ENCODE measurements at places on chromosomes 13 and 19.

DNA sequence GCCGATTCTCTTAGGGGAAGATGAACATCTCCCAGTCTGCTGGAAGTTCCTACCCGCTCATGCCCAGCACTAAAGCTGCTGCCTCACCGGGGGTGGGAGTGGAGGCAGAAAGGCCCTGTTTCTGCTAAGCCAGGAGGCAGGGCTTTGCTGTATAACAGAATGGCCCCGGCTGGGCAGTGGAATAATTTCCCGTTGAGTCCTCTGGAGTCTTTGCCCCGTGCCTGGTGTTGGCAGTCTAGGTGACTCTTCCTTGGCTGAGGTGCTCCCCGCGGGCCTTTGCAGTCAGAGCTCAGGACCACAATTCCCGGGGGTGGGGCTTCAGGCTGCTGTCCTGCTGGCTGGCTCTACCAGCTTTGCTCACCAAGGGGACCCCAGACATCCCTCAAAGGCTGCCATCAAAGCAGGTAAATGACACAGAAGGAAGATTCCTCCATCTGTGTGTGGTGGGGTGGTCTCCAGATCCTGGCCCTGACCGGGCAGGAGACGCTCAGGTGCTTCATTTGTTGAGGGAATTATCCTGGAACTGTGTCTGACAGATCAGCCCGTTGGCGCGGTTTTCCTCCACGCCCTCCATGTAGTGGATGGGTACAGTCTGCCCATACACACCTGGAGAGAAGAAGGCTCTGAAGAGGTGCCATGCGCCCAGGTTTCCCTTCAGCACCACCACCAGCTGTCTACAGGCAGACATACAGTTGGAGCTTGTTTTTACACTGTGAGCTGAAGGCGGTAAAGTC is 209.9 kb downstream of the TEX29 start:
- no peak for DNase-seq

DNA sequence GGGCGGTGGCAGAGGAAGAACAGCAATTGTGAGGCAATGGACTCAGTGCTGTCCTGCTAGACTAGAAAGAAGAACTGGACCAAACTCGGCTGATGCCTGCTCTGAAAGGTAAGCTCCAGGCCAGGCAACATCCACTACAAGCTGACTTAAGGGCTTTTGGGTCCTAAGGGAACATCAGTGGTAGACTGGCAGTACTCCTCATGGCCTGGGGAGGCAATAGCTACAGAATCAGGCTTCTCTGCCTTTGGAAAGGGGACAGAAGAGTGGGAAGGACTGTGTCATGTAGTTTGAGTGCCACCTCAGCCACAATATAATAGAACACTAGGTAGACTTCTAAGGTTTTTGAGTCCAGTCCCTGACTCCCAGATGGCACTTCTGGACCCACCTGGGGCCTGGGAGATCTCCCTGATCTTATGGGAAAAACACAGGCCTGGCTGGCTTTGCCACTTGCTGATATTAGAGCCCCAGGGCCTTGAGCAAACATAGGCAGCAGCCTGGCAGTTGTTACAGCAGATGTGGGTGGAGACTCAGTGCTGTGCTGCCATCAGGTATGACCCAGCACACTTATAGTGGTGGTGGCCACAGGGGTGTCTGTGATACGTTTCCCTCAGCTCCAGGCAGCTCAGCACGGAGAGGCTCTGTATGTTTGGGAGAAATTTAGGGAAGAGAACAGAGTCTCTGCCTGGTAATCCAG is 9.2 kb upstream of the CLC start:
- no peak for DNase-seq

DNA sequence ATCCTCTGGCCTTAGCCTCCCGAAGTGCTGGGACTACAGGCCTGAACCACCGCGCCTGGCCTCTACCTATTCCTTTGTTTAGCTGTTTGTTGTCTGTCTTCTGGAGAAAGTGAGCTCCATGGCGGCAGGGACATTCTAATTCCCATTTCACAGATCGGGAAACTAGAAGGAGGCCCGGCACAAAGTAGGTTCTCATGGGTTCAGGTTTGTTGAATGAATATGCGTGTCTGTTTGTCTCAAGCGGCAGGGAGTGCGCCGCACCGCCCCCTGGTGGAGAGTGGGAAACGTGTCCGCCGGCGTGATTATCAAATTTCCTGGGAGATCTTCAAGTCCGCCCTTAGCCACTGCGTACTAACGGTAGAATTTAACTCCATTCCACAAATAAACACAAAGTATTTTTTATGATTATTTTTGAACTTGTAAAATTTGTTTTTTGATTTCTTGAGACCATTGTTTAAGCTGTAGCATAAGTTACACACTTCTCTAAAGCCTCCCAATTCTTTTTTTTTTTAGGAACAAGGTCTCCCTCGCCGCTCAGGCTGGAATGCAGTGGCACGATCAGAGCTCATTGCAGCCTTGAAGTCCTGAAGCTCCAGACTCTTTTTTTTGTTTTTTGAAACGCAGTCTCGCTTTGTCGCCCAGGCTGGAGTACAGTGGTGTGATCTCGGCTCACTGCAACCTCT is 8.9 kb upstream of the CCDC9 start:
- no peak for DNase-seq

DNA sequence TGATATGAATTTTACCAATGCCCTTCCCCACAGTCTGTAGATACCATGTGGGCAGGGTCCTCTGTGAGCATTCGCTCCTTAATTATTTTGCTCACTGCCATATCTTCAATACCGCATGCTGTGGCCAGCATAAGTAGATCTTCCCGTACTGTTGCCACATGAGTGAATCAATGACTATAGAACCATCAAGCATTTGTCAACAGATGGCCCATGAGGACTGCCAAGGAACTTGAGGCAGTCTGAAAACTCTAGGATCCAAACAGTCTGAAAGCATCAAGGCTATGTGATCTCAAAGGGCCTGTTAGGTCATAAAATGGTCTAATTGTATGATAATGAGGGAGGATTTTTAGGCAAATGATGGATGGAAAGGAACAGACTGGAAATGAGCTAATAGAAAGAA is 27.4 kb upstream of the GPR12 start:
- DNase-seq: no peak

DNA sequence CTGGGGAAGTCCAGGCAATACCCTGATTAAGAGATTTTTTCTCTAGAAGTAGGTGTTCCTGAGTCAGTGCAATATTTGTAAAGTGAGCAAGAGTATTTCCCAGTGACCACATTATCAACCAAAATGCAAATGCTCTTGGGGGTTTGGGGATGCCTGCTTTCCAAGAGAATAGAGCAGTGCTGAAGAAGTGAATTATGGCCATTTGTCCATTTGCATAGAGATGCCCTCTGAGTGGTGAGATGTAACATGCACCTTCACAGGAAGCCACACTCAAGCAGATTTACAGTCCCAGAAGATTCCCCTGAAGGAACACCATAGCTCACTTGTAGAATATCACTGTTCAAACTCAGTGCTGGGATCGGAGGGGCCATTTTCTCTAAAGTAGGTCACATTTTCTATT is 71.8 kb downstream of the TNFSF11 start:
- no peak for DNase-seq

- DNase-seq: no peak
These were observed 7.6 kb upstream of the HMG20B start for GRCh38 chr19:3565139-3565538.

- DNase-seq: peak; percentile 43
These were observed 249.6 kb downstream of the GPC6 start for GRCh38 chr13:93476175-93476574.

DNA sequence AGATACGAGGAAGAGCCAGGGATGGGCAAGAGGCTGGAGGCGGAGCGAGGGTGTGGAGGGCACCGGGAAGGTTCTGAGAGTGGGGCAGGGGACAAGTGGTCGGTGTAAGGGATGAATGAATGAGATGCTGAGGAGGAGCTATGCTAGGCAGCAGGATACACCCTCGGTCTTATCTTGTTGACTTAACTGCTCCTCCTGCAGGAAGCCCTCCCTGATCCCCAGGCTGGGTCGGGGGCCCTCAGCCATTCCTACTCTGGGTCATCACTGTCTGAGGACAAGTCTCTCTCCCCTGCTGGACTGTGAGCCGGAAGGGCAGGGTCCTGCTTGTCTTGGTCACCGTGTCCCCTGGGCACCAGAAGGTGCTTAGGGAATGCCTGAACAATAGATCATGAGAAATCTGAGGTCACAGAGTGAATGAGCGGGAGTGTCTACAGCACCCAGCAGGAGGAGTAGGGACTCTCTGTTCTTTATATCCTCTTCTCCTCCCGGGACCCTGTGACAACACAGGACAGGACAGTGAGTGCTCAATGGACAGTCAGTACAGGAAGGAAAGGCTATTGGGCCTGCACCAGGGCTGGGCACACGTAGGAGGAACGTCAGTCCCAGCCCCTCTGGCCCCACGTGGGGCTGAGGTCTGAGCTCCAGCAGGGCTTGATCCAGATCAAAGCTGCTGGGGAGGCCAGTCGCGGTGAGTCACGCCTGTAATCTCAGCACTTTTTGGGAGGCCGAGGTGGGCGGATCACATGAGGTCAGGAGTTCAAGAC is 6.5 kb downstream of the NKPD1 start:
- DNase-seq: no peak

DNA sequence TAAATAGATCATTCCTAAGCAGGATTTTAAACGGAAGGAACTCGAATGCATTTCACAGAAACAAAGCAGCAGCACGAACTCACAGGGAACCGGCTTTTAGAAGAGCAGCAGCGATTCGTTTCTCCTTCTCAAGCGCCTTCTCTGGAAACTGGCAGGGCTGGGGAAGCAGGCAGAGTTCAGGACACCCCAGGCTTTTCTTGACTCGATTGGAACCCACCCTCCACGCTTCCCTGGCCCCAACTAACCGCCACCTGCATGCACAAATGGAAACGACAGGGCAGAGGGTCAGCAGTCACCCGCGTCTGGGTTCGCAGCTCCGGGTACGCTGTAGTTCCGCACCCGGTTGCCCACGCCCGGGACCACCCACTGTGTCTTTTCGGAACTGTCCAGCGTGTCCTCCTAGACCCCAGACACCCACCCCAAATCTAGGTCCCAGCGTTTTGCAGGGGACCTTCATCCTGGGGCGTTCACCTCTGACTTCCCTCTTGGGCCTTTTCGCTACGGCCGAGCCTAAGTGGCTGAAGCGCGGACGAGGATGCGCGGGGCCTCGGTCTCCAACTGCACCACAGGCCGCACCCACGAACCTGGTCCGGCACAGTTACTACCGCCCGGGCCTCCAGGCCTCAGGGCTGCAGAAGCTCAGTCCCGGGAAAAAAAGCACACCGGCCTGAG is 500 bp downstream of the ZFP30 start:
- DNase-seq: no peak

GRCh38 chr19:49186108-49186507 is 28.5 kb downstream of the TRPM4 start:
- DNase-seq: no peak

DNA sequence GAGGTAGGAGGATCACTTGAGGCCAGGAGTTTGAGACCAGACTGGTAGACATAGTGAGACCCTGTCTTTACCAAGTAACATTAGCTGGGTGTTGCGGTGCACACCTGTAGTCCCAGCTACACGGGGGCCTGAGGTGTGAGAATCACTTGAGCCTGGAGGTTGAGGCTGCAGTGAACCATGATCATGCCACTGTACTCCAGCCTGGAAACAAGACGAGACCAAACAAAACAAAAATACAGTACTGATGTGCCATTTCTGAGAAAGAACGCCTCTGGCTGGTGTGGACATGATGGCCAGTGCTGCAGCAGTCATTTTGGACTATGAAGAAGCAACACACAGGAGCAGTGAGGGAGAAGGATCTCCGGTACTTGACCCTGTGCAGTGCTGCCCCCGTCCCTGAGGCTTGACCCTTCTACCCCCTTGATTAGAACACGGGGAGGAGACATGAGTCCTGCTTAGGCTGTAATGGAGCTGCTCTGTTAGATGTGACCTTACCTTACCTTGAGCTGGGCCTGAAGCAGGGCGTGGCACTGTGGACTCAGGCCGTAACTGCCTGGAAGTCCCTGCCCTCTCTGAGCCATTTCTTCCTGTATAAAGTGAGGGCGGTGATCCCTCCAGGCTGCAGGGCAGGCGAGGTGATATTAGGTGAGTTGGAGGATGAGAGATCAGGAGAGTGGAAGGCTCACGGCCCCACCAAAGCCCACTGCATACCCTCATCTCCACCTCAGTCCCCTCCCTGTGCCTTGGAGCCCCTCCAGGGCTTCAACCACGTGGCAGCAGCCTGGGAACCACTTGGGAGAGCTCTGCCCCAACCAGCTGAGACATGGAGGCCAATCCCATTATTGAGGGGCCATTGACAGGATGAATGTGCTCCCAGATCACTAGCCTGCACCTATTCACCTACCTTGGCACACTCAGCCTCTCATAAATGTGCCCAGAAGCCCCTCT is 5.9 kb downstream of the RPL18A start:
- no peak for DNase-seq

- DNase-seq: no peak
These were observed 4.5 kb downstream of the ADGRE1 start for GRCh38 chr19:6891761-6892385.

DNA sequence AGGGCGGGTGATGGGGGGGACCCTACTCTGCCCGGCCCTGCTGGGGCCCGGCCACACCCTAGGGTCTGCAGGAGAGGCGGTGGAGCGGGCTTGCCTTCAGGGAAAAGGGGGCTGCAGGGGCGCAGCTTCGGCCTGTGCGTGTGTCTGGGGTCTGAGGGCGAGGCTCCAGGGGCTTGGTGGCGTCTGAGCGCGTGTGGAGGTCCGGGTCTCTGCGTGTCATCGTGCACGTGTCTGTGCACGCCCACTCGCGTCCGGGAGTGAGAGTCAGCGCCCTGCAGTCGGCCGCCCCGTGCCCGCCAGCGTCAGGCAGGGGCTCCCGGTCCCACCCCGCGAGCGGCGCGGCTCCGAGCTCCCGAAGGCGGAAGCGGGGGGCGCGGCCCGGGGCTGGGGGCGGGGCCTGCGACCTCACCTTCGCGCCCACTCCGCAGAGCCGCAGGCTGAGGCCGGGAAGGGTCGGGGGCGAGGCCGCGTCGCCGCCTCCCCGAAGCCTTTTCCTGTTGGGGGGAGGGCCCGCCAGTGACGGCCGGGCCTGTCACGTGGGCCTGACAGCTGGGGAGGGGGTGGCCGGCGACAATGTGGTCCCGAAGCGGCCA is at the start of gene ARHGAP45:
Gene ARHGAP45, plus strand, starts transcription at position 420 of the 593 bp plus-strand sequence. CDS start 239 bp downstream, outside the sequence.
- DNase-seq: no peak

- no peak for DNase-seq
These were observed at the start of gene PTPRS for GRCh38 chr19:5340637-5341447. TSS of gene PTPRS (minus strand) at chr19:5340812. CDS start at chr19:5286140, 54,672 bp downstream.

DNA sequence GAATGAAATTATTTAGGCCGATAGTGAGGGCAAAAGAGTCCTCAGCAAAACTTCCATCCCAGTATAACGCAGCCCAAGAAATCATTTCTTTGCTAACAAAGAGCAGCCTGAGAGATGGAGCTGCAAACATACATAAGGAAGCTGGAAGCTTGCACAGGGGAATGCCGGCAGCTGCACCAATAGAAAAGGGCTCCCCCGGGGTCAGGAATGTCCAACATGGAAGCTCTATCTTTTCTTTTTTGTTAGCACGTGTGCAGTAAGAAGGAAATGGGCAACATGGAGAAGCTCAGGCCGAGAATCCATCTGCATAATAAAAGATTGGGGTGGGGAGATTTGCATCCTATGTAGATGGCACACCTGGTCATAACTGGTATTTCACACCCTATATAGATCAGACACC is 1363.5 kb upstream of the PCDH20 start:
- DNase-seq: no peak

All from epithelial cell of prostate (primary cell).